Bone marrow (tissue), 2 donors: ENCODE measurements at places on chromosomes 1 and 21.

DNA sequence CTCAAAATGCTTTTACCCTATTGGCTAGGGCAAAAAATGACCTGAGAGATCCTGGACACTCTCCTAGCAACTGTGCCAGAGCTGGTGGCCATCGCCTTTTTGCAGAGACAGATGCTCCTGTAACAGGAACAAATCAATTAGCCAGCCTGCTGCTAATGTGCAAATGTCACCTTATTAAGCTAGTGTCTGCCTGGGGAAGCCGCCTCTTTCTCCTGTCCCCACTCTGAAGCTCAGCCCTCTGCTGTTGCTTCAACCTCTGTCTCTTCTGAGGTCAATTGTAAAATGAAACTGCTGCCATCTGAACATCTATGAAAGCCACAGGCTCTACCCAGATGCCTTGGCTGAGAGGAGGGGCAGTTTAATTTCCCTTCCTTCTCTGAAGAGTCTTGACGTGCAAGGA is 85.5 kb upstream of the CACNA1E start:
- no peak for DNase-seq

DNA sequence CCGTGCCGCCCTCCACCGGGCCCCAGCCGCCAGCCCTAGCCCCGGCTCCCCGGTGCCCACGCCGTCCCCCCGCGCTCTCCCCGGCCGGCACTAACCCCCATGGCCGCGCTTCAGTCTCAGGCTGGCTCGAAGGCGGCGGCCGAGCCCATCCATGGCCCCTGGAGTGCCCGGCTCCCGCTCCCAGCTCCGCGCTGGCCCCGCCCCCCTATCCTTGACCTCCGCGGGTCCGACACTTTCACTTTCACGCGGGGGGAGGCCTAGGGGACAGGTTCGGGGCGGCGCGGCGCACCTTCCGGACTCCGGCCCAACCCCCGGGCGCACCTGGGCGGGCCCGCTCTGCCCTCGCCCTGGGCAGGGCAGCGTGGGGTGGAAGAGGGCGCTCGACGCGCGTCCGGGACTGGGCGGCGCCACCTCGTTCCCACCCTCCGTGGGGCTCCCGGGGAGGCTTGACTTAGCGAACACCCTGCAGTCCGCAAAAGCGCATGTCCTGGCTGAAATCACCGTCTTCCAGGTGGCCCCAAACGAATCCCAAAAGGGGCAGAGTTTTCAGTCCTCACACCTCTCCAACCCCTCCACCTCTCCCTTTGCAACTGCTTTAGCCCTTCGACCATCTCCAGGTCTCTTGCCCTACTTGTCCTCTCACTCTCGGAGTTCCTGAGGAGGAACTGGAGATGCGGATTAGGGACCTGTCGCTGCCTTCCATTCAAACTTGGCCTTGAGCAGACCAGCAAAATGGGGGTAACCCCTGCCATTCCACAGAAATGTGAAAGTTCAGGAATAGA is 3.9 kb upstream of the DENND2D start:
- no peak for DNase-seq

DNA sequence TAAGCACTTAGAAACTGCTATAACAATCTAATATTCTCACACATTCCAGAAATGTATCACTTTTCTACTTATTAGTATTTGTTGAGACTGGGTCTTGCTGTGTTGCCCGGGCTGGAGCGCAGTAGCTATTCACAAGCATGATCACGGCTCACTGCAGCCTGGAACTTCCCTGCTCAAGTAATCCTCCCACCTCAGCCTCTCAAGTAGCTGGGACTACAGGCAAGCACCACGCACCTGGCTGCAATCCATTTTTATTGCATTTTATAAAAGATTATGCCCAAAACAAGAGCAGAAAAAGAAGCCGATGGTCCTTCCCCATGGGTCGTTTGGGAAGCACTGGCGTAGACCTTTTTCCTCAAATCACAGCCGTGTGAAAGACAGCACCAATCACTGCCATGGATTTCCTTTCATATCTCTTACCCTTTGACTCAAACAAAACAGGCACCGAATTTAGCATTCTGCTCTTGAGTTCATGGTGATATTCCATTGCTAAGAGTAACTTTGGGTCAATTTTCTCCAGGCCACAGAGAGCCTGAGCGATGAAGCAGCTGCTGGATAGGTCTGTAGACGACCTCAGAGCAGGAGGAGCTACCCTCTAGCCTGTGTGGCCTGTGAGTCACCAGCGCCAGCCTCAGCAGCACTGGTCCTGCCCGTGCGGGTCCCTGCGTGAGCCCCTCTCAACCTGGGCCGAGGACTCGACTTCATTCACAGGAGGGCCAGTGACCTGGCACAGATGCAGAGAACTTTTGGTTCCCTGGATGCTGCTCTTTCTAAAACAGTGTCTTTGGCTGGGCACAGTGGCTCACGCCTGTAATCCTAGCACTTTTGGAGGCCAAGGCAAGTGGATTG is 80.8 kb downstream of the PIK3CD start:
- DNase-seq, result no peak

DNA sequence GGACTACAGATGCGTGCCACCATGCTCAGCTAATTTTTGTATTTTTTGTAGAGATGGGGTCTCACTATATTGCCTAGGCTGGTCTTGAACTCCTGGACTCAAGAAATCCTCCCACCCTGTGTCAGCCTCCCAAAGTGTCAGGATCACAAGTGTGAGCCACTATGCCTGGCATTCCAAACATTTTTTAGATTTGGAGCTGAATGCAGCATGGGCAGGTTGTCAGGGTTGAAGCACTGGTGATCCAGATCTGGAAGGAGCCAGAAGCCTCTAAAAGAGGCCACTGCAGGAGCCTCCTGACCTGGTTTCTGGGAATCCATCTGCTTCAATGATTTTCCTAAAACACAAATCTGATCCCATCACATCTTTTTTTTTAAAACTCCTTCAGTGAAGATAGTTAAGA is 1.8 kb upstream of the CTPS1 start:
- no peak for DNase-seq

DNA sequence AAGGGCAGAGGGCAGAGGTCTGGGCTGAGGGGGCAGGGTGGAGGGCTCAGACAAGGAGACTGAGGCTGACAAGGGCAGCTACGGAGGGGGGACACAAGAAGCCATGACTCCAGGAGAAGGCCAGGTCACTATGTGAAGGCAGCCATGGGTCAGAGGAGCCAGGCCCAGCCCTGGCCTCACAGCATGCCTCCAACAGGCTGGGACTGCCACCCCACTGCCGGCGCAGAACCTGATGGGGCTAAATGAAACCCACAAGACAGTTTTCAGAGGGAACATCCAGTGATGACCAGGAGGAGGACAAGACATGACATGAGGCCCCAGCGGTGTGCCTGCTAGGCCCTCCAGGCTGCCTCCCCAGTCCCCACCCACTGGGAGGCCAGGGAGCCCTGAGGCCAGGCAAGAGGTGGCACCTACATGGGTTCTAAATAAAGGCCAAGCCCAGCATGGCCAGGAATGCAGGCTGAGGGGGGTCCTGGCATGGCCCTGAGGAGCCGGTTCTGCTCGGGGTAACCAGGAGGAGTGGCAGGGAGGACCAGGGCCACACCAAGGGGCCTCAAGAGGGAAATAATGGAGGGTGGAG is 27.3 kb upstream of the LSS start:
- DNase-seq, result no peak
